ENCODE measurements at places on chromosomes 11 and 22. TPM values are rescaled to one million over a fixed set of nuclear protein-coding genes. Genes with fewer than 3 reads are reported as not detected.

DNA sequence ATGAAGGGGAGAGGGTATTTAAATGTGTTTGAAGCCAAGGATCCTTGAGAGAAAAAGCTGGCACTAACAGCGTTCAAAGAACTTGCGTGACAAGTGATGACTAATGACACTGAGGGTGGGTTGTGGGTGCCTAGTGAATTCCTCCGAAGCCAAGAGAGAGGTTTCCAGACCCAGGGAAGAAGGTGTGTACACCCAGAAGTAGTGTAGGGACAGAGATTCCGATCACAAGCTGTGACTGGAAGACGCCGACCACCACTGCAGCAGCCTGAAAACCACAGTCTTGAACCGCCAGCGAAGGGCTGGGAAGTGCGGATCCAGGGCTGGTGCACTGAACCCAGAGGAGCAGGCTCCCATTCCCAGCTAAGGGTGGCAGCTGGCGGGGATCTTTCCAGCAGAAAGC is 9.5 kb downstream of the PPARA start:
- H3K4me1 ChIP-seq, result no peaks in the 10 kb centered on the region
- H3K27me3 ChIP-seq, result no peaks in the 10 kb centered on the region
- no peak overlapping the region for H3K4me3 ChIP-seq
- H3K27ac ChIP-seq, result no peak overlapping the region
- DNase-seq, result no peak

DNA sequence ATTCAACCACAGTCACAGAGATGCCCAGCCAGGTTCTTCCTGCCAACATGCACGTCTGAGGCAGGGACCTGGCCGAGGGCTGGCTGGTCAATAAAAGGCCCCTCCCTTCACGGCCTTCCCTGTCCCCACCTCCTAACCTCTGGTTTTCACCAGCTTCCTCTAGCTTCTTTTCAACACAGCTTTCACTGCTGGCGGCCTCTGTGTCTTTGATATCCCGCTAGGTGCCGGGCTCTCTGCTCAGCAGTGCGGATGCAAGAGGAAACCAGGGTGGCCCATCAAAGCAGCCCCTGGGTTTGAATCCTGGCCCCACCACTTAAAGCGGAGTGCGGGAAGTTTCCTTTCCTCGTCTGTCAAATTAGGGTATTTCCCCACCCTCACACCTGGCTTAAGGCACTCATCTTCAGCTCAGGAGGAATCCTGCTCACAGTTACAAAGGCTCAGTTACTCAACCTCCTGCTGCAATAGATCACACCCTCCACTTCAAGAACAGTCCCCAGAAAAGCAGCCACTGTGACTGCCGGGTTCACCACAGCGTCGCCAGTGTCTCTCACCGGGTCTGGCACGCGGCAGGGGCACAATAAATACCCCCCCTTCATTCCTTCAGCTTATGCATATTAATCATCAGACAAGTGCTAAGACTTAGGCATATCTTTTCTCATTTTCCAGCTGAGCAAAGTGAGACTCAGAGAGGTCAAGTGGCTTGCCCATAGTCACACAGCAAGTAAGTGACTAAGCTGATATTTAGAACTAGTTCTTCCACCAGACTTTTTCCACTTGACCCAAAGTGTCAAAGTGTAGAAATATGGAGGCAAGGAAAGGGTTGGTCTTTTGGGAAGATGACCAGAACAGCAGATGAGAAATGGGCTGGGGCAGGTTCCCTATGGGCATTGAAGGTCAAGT is 45.7 kb downstream of the TXN2 start:
- no peaks in the 10 kb centered on the region for H3K36me3 ChIP-seq
- no peak overlapping the region for H3K4me3 ChIP-seq
- no peak for DNase-seq
- H3K27me3 ChIP-seq, result no peaks in the 10 kb centered on the region

The C11orf86 gene
- total RNA-seq, result not detected

- no peaks in the 10 kb centered on the region for H3K27me3 ChIP-seq
- peak; percentile 80 for DNase-seq
- peak overlapping the region; percentile 30 for H3K27ac ChIP-seq
- peaks cover 15% of the 10 kb centered on the region for H3K4me1 ChIP-seq
- H3K36me3 ChIP-seq, result no peaks in the 10 kb centered on the region
- no peak overlapping the region for H3K4me3 ChIP-seq
These were observed 15.9 kb upstream of the APOBEC3A start for GRCh38 chr22:38941488-38941987.

DNA sequence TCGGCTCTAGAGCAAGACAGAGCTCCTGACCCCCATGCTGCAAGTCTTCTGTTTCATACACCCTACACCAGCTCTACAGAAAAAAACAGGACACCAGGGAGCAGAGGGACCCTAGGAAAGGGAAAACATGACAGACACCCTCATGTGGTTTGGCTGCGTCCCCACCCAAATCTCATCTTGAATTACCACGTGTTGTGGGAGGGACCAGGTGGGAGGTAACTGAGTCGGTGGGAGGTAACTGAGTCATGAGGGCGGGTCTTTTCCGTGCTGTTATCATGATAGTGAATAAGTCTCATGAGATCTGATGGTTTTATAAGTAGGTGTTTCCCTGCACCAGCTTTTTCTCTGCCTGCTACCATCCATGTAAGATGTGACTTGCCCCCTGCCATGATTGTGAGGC is 6.6 kb upstream of the C22orf39 start:
- no peaks in the 10 kb centered on the region for H3K4me1 ChIP-seq
- H3K36me3 ChIP-seq, result peaks cover 68% of the 10 kb centered on the region
- H3K4me3 ChIP-seq, result no peak overlapping the region
- DNase-seq, result no peak

GRCh38 chr11:78350091-78350645 is 67.5 kb downstream of the GAB2 start:
- no peaks in the 10 kb centered on the region for H3K27me3 ChIP-seq
- no peaks in the 10 kb centered on the region for H3K36me3 ChIP-seq
- DNase-seq, result no peak

- no peak overlapping the region for H3K4me3 ChIP-seq
- no peaks in the 10 kb centered on the region for H3K4me1 ChIP-seq
- no peak for DNase-seq
- no peak overlapping the region for H3K27ac ChIP-seq
- peaks cover 52% of the 10 kb centered on the region for H3K27me3 ChIP-seq
These were observed 1.6 kb upstream of the ELFN2 start for GRCh38 chr22:37428649-37429586.

GRCh38 chr22:20979243-20979809 is 2.8 kb upstream of the LZTR1 start:
- peaks cover 22% of the 10 kb centered on the region for H3K4me1 ChIP-seq
- H3K27ac ChIP-seq, result no peak overlapping the region
- H3K4me3 ChIP-seq, result peak overlapping the region; percentile 29
- no peaks in the 10 kb centered on the region for H3K36me3 ChIP-seq

DNA sequence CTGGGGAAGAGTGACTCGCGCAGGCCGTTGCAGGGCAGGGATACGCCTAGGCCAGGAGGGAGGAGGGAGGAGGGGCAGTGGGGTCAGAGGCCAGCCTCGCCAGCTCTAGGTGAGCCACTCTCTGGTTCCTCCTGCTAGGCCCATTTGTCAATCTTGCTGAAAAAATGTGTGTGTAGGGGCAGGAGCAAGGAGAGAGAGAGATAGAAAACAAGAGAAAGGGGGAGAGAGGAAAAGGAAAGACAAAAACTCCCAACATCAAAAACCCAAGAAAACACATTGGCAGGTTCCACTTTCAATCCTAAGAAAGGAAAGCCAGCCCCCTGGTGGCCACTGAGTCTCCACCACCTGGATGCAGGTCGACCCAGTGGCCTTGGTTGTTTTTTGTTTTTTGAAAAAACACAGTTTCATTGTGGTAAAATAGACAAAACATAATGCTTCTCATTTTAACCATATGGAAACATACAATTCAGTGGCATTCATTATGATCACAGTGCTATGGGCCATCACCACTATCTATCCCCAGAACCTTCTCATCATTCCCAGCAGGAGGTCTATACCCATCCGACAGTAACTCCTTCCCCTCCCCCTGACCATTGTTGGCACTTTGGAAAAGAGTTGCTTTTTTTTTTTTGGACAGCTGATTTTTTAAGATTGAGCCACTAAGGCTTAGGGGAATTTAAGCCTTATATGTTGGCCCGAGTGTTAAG is 10.9 kb downstream of the OMP start:
- DNase-seq, result no peak
- no peaks in the 10 kb centered on the region for H3K4me1 ChIP-seq
- no peaks in the 10 kb centered on the region for H3K27me3 ChIP-seq
- H3K27ac ChIP-seq, result no peak overlapping the region

The TYR gene
- total RNA-seq, result not detected

GRCh38 chr11:43298397-43298796 is 13.4 kb upstream of the API5 start:
- H3K36me3 ChIP-seq, result no peaks in the 10 kb centered on the region
- no peaks in the 10 kb centered on the region for H3K4me1 ChIP-seq
- no peaks in the 10 kb centered on the region for H3K27me3 ChIP-seq
- H3K4me3 ChIP-seq, result no peak overlapping the region

DNA sequence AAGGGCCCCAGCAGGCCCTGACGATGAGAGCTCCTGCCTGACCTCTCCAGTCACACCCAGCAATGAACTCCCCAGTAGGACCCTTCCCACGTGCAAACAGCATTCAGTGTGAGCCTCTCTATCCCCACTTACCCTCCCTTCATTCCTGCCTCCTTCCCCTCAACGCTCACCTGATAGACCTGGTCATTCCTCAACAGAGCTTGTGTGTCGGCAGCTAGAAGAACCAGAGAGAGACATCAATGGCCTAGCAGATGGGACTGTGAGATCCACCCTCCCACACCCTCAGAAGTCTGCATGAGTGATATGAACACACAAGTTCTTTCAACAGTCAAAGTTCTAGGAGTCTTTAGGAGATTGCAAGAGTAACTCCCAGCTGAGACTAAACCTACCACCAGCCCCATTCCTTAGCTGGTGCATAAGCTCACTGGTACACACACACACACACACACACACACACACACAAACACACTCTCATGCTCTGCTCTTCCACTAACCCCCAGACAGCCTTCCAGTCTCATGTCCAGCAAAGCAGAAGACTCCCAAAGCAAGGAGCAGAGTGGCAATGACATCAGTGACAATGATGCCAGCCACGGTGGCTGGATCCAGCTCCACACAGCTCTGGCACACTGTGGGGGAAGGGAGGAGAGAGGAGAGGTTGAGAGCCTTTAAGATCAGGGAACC is 3.1 kb downstream of the CD3D start:
- H3K4me1 ChIP-seq, result no peaks in the 10 kb centered on the region
- no peaks in the 10 kb centered on the region for H3K27me3 ChIP-seq
- no peak overlapping the region for H3K4me3 ChIP-seq
- DNase-seq, result no peak
- H3K27ac ChIP-seq, result peak overlapping the region; percentile 42

DNA sequence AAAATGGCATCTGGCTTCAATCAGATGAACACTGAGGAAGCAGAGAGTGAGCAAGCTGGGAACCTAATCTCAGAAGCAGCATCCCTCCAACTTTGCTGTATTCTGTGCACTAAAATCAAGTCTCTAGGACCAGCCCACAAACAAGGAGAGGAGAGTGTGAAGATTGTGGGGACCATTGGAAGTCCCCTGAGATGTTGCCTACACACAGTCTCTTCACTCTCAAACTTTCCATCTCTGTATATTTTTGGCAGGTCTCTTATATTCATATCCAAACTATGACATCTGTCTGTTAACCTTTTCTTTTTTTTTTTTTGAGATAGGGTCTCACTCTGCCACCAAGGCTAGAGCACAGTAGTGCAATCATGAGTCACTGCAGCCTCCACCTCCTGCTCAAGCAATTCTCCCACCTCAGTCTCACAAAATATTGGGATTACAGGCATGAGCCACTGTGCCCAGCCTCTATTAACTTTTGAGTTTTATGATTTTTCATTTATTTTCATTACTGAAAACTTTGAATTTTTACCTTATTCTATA is 1096.4 kb downstream of the TBC1D22A start:
- H3K4me1 ChIP-seq, result no peaks in the 10 kb centered on the region
- H3K27me3 ChIP-seq, result peaks cover 12% of the 10 kb centered on the region
- no peak overlapping the region for H3K4me3 ChIP-seq
- H3K27ac ChIP-seq, result no peak overlapping the region

- no peak overlapping the region for H3K27ac ChIP-seq
- no peaks in the 10 kb centered on the region for H3K27me3 ChIP-seq
- H3K4me1 ChIP-seq, result no peaks in the 10 kb centered on the region
- DNase-seq, result no peak
- no peak overlapping the region for H3K4me3 ChIP-seq
These were observed 117.4 kb upstream of the SERPIND1 start for GRCh38 chr22:20656516-20656901.

- H3K4me3 ChIP-seq, result no peak overlapping the region
- H3K27ac ChIP-seq, result no peak overlapping the region
- H3K36me3 ChIP-seq, result no peaks in the 10 kb centered on the region
- no peak for DNase-seq
These were observed 9.2 kb upstream of the APOL5 start for GRCh38 chr22:35708453-35708852.

DNA sequence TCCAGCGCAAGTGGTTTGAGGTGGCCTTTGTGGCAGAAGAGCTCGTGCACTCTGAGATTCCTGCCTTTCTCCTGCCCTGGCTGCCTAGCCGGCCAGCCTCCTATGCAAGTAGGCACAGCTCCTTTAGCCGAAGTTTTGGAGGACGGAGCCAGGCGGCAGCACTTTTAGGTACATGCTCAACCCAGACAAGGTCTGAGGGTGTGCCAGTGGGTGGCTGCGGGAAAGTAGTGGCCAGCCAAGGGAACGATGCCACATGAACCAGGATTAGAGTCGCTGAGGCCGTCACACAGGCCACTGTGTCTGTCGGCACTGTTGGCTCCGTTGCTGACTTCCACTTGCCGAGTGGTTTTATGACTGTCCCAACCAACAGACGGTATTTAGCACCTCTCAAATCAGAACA is 64.8 kb upstream of the YWHAH start:
- no peak overlapping the region for H3K4me3 ChIP-seq
- no peak overlapping the region for H3K27ac ChIP-seq
- no peaks in the 10 kb centered on the region for H3K27me3 ChIP-seq
- DNase-seq, result no peak
- H3K36me3 ChIP-seq, result peaks cover 44% of the 10 kb centered on the region

- no peak for DNase-seq
- no peak overlapping the region for H3K27ac ChIP-seq
- no peaks in the 10 kb centered on the region for H3K36me3 ChIP-seq
- H3K27me3 ChIP-seq, result no peaks in the 10 kb centered on the region
- no peaks in the 10 kb centered on the region for H3K4me1 ChIP-seq
These were observed 228.2 kb upstream of the DDI1 start for GRCh38 chr11:103808252-103808651.

The IMMP1L gene
- total RNA-seq, result 12.4 TPM

GRCh38 chr22:44245438-44245837 is 64.7 kb downstream of the PARVG start:
- peaks cover 18% of the 10 kb centered on the region for H3K27me3 ChIP-seq
- no peak for DNase-seq
- no peaks in the 10 kb centered on the region for H3K4me1 ChIP-seq

DNA sequence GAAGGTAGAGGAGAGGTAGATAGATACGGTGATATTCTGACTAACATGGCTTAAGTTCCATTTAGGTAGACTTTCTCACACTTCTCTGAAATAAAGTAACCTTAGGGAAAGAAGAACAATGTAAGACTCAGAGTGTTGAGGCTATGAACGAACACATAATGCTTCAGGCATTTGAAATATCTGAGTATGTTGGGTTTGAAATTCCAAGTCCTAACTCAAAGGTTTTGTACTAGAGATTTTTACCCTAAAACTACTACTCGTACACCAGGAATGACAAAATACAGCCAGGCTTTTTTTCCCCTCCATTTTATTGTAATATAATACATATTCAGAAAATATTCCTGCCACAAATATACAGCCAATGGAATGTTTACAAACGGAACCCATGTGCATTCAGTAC is 592.6 kb downstream of the ETS1 start:
- no peaks in the 10 kb centered on the region for H3K4me1 ChIP-seq
- H3K36me3 ChIP-seq, result no peaks in the 10 kb centered on the region
- no peaks in the 10 kb centered on the region for H3K27me3 ChIP-seq
- no peak overlapping the region for H3K4me3 ChIP-seq
- no peak for DNase-seq

The CCDC116 gene
- 0.69 TPM for total RNA-seq
